ENCODE measurements at places on chromosomes 1 and 21.

DNA sequence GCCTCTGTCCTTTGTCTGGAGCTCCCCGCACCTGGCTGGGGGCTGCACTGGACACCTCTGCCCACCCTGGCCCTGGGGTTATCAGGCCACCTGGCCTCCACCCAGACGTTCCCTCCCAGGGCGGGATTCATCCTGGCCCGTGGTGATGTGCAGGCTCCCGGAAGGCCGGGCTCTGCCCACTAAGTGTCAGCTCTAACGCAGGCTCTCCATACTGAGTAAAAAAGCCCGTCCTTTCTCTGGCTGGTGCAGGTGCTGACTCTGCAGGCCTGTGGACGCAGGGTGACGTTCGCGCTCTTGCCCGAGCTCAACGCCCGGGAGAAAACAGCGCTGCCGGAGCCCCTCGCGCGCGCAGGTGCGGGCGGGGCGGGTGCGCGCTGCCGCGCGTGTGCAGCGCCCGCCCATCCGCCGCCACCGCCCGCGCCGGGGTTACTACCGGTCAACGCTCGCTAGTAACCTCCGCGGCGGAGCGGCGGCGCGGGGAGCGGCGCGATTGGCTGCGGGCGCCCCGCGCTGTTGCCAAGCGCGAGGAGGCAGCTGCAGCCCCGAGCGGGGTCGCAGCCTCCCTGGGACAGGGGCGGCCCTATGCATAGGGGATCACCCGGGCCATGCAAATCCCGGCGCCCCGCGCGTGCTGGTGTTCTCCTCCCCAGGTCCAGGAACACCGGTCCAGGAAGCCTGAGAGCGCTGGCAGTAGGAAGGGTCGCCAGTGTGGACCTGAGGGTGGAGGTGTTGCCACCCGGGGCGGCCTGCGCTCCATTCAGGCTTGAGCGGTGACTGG, 15.7 kb downstream of the ABCG1 start:
- DNase-seq, result peak; percentile 91

DNA sequence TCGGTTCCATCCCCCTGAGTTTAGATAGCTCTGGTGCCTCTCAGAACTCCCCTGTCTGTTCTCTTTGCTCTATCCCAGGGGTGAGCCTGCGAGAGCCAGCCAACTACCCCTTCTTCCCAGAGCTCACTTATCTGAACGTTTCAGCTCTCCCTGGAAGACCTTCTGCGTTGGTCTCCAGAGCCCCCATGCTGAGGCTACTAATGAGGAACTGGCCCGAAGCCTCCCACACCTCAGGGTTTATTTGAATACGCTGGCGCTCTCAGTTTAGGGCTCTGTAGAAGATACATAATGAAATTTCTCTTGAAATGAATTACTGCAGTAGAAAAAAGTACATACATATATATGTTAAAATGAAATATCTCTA, 43.5 kb downstream of the TCEANC2 start:
- DNase-seq, result no peak

- DNase-seq, result no peak
Observed at GRCh38 chr21:39669485-39669884, 56.7 kb downstream of the B3GALT5 start.

DNA sequence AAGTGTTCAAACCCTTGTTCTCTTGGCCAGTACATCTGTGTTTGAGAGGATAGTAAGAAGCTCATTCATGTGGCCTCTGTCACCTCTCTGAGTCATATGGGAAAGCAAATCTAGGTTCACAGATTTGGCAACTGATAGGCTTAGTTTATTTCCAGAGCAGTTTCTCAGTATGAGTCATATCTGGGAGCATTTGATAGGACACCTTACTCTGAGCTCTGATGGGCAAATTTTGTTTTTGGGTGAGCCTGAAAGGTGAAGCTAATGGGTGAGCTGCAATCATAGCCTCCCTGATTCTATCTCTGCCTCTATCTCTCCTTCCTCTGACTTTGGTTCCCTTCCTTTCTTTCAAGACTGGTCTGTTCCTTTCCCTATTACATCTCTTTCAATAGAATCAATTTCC, 134.4 kb downstream of the S1PR1 start:
- peak; percentile 25 for DNase-seq

DNA sequence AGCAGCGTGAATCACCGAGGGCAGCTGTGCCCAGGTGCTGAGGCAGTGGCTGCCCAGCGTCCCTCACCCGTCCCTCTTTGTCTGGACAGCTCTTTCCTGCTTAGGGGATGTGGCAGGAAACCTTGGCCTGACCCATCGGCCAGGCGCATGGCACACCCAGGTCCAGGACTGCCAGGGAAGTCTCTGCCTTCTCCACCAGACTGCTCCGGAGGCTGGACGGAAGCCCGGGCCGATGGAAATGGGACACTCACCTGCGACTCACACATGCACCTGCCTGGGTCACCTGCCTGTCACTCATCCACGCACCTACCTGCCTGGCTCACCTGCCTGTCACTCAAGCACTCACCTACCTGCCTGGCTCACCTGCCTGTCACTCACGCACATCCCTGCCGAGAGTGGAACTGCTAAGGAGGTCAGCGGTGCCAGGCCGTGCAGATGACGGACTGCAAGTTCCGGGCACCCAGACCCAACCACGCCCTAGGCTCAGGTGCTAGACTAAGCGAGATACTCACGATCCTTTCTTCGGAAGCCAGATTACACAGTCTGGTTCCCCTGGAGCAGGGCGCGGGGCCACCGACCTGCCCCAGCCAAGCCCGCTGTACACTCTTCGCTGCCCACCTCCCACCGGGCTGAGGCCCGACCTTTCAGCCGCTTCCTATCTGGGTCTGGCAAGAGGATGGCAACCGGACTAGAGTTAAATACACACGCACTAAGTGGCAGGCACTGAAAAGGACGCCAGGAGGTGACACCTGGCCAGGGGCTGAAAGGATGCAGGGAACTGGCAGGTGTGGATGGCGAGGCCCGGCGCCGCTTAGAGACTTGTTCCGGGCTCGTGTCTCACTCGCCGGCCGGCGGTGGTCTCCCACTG, 1.1 kb downstream of the UBE2J2 start:
- DNase-seq, result no peak

GRCh38 chr21:27024301-27024700, 57.4 kb upstream of the ADAMTS5 start:
- no peak for DNase-seq

DNA sequence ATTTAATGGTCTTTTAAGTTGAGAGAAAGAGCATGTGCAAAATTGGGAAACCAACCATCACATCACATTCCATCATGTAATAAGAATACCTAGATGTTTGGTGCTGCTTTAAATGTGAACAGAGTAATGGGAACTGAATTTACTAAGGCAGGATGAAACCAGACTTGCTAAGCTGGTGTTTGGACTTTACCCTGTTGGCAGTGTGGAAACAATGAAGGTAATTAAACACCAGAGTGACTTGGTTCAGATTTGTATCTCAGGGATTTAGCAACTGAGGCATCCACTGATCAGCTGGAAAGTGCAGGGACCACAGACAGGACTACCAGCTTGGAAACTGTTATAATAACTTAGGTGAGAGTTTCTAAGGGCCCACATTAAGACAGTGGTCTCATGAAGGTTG, 263.4 kb downstream of the OLFM3 start:
- DNase-seq, result no peak

GRCh38 chr1:31904339-31905092, 33.7 kb downstream of the PTP4A2 start:
- DNase-seq, result no peak

DNA sequence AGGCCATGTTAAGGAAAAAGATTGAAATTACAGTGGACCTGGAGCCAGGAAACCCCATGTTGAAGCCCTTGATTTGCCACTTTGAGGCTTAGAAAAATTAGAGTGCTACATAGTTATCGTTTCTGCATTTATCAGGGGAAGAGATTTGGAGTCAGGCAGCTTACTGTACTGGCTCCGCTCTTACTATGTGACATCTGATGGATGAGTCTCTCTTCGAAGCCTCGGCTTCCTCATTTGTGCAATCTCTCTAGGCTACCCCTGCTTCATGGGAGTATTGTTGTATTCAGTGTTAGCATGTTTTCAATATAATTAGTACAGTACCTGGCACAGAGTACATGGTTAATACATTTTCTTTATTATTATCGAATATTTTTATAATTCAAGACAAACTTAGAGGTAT, 480.4 kb upstream of the USP24 start:
- no peak for DNase-seq

DNA sequence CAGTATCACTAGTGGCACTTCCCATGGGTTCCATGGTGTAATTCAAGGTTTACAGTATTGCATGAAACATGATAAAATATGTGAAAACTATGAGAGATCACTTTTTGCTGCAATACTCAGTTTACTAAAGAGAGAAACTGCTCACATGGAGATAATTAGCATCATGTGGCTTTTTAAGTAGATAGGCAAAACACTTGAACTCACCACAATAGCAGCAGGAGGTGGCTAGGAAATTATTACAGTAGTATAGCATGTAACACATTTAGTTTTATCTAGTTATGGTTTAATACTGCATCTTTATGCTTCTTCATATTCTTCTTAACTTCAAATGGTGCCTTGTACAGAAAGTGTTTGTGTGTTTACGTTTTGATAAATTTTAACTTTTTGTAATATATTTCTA, 698.5 kb upstream of the BRINP3 start:
- no peak for DNase-seq

GRCh38 chr1:219542828-219543518, 69.9 kb downstream of the ZC3H11B start:
- no peak for DNase-seq

DNA sequence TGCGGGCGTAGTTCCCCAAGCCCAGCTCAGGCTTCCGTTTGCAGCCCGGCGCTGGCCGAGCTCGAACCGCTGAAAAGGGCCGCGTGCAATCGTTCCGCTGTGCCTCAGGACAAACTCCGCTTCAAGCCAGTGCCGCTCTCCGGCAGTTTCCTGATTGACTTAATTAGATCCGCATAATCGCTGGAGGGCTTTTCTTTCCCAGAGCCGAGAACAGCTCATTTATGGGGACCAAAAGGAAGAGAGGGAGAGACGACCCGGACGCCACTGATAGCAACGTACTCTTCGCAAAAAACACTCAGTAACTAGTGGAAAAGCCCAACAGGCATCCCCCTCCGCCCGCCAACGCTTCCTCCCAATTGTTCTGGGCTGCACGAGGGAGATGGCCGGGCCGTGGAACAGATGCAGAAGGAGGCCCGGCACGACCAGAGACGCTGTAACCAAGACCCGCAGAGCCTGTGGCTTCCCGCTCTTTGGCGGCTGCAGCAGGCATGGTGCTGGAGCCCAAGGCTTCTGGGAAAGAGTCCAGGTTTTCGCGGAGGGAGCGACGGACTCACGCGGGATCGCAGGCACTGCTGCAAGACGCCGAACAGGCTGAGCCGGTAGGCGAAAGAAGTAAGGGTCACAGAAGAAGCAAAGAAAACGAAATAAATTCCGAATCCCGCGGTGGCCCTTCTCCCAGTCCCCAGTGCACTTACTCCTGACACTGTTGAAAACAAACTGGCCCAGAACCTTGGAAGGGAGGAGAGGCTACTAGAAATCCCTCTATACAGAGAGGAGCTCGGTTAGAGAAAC, 3.6 kb upstream of the FOXD2 start:
- no peak for DNase-seq

GRCh38 chr1:160220301-160220700, 15.1 kb downstream of the PEA15 start:
- DNase-seq, result no peak

- peak; percentile 23 for DNase-seq
Observed at GRCh38 chr1:91827087-91827458, 58.9 kb downstream of the TGFBR3 start.

DNA sequence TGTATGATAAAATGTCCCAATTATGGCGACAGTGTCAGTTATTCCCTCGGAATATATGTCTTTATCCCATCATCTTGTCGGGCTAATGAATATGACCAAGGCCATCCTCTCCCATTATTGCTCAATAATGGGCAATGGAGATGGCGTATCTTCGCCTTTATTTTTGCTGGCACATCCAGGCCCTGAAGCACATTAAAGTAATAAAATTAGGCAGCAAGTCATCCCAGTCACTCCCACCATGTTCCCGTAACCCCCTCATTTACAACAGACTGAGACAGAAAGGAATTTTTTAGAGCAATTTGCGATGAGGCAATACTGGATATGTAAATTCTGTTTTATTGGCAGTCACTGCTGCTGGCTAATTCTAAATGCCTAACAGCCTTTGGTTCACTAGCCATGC, 35.3 kb downstream of the CLIC6 start:
- no peak for DNase-seq

- no peak for DNase-seq
Observed at GRCh38 chr1:30044656-30045144, 678.7 kb downstream of the MATN1 start.

- DNase-seq, result no peak
Observed at GRCh38 chr1:174359454-174359805, 88.3 kb upstream of the GPR52 start.

- DNase-seq, result no peak
Observed at GRCh38 chr1:15343729-15344128, 66.0 kb upstream of the EFHD2 start.

- no peak for DNase-seq
Observed at GRCh38 chr1:35851132-35851869, 31.7 kb upstream of the AGO1 start.

- DNase-seq, result no peak
Observed at GRCh38 chr1:11187494-11187893, 1.7 kb upstream of the ANGPTL7 start.

DNA sequence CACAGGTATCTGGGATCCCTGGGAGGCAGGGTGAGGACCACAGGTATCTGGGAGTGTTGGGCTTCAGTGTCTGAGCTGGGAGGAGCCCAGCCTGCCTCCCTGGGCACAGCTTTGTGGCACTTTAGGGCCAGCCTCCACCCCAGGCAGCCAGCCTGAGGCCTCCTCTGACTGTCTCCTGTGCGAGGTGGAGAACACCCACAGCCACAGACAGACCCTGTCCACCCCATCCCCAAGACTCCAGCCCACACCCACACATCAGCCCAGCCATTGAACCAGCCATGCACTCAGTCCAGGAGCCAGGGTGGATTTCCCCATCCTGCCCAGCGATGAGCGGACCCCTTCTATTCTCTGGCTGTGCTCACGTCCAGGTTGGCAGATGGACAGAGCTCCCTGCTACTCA, 21.8 kb upstream of the TNFRSF1B start:
- DNase-seq, result no peak

DNA sequence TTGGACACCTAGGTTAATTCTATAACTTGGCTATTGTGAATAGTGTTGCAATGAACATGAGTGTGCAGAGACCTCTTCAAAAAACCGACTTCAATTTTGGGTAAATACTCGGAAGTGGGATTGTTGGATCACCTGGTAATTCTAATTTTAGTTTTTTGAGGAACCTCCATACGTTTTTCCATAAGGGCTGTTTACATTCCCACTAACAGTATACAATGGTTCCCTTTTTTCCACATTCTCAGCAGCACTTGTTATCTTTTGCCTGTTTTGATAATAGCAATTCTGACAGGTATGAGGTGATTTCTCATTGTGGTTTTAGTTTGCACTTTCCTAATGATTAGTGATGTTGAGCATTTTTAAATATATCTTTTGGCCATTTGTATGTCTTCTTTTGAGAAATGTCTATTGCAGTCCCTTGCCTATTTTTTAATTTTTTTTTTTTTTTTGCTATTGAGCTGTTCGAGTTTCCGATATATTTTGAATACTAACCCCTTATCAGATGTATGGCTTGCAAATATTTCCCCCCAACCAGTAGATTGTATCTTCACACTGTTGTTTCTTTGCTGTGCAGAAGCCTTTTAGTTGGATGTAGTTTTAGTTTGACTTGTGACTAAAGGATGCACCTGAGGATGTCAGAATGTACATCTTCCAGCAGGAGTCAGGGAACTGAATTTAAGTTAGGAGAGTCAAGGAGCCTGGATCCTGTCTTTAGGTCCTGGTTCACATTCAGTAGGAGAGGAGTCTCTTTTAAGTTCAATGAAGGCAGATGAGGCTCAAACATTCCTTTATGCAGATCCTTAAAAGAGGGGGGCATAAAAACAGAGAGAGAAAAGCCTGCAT, 120.0 kb downstream of the S1PR1 start:
- no peak for DNase-seq

GRCh38 chr1:54559771-54560231, 11.8 kb downstream of the ACOT11 start:
- DNase-seq, result no peak
